ENCODE measurements at places on chromosomes 7 and 10.

DNA sequence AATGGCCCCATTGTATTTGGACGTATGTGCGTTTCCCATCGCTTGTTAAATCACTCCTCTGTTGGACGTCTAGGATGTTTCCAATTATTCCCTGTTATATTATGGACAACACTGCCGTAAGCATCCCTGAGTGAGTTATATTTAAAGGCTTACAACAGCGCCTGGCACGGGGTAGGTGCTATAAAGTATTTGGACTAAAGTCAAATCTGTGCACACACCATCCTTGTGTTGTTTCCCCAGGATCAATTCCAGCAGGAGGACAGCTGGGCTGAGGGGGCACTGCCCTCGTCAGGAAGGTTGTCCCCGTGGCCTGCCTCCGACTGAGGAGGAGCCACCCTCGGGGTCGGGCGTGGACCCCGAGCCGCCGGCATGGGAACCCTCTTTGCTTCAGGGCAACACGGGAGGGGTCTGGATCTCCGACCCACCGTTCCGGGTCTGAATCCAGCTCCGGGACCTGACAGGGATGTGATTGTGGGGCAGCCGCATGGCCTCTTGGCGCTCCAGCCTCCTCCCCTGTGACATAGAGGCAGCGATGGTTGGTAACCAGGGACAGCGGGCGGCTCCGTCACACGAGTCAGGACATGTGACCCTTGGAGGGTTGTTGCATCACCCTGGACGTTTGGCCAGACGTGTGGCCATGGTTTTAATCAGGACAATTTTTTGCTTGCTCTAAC, 1.5 kb upstream of the JAKMIP3 start:
- DNase-seq: no peak

- DNase-seq: no peak
Measured at GRCh38 chr10:93629647-93630305, 17.4 kb downstream of the PDE6C start.

DNA sequence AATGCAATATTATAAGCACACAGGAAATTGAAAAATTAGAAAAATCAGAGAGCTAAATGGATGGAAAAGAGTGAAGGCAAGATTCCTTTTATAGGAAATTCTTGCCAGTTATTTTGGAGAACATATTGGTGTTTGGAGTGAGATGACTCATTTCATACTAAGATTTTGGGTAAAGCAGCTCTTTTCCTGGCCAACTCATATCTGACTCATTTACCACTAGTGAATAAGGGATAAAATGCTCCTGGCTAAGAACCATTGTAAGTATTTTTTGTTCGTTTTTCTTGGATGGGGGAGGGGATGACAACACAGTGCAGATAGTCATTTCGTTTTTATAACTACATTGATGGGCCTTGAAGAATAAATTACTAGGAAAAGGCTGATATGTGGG, 139.3 kb downstream of the TWIST1 start:
- DNase-seq: no peak

DNA sequence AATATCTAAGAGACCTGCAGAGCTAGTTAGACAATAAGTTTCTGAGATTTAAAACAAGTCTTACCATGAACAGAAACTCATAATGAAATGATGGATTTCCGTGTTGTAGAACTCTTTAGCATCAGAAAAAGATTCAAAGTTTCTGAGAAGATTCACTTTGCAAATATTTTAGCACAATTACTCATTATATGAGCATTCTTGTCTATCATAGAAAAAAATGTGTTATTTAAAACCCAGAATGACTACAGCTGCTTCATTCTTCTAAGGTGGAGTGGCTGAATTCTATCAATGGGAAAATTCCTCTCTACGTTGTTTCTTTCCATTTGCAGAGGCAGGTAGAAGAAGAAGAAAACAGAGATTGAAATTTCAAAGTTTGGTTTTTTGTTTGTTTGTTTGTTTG, 21.0 kb upstream of the RALA start:
- no peak for DNase-seq

DNA sequence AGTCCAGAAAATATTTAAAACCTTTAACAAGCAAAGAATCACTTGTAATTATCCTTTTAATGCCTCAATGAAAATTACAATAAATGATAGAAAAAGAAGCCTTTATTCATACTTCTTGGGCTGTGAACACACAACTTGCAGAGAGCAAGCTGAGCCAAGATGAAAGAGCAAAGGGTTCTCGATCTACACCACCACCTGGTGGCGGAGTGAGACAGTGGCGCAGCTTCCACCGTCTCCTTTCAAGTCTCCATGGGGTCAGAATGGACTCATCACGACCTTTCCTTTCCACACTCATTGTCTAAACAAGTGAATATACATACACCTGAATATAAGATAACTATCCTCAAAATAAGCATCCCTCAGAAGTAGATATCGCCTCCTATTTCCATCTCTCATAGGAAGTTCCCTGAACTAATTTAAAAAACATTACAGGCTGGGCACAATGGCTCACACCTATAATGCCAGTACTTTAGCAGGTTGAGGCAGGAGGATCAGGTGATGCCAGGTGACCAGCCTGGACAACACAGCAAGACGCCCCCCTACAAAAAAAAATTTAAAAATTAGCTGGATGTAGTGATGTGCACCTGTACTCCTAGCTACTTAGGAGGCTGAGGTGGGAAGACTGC, 40.7 kb downstream of the ATE1 start:
- peak; percentile 22 for DNase-seq

- no peak for DNase-seq
Measured at GRCh38 chr10:43698156-43698555, 49.5 kb upstream of the ZNF32 start.

DNA sequence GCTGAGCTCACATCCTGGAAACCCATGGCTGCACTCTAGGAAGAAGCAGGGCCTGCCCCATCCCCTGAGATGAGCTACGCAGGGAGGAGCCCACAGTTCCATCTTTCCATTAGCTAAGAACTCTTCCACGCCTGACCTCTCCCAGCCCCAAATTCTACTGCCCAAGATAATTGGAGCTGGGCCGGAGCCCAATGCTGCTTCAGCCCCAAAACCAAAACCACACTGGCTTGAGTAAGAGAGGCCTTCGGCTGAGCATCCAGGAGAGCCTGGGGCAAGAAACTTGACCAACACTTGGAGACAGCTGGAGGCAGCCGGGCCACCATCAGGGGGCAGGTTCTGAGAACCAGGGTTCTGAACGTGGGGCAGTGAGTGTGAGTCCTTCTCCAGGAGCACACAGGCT, 116.1 kb upstream of the ZMIZ1 start:
- no peak for DNase-seq

- no peak for DNase-seq
Measured at GRCh38 chr7:102260856-102261255, 25.8 kb upstream of the SH2B2 start.

GRCh38 chr7:158396301-158396905, 191.2 kb downstream of the PTPRN2 start:
- DNase-seq: no peak

DNA sequence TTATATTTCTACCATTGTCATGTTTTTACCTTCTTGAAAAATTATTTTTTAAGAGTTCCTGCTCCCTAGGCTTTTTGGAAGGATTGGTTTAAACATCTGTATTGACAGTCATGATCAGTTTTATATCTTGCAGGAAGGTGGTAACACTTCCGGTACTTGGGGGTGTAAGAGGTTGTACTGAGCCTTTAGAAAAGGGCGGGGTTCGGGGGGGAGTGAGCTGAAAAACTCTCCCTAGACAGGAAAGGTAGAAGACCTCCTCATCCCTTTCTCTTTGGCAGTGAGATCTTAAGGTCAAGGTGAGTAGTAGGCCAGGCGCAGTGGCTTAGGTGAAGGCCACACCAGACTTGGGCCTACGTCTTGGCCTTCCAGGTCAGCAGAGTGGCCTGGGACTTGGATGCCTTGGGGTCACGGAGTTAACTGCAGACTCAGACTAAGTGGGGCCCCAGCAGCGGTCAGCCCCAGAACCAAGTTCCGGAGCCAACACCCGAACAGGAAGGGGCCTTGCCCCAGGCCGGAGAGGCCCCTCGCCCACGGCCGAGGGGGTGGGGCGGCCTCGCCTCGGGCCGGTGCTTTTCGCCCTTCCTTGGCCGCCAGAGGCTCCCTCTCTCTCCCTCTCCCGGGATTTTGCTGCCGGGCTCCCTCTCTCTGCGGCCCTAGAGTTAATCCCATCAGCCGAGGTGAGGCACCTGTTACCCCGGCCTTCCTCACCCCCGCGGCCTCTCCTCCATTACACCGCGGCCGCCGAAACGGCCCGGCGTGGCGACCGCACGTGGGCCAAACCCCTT, at the start of gene PPP1R9A:
TSS of gene PPP1R9A (plus strand) at position 569 of the 785 bp plus-strand sequence. CDS start 2,520 bp downstream, outside the sequence.
- no peak for DNase-seq

- DNase-seq: no peak
Measured at GRCh38 chr7:87475359-87476178, at the start of gene ABCB4. Gene ABCB4, minus strand, starts transcription at chr7:87475680. Its CDS starts 215 bp downstream, at chr7:87475465.

DNA sequence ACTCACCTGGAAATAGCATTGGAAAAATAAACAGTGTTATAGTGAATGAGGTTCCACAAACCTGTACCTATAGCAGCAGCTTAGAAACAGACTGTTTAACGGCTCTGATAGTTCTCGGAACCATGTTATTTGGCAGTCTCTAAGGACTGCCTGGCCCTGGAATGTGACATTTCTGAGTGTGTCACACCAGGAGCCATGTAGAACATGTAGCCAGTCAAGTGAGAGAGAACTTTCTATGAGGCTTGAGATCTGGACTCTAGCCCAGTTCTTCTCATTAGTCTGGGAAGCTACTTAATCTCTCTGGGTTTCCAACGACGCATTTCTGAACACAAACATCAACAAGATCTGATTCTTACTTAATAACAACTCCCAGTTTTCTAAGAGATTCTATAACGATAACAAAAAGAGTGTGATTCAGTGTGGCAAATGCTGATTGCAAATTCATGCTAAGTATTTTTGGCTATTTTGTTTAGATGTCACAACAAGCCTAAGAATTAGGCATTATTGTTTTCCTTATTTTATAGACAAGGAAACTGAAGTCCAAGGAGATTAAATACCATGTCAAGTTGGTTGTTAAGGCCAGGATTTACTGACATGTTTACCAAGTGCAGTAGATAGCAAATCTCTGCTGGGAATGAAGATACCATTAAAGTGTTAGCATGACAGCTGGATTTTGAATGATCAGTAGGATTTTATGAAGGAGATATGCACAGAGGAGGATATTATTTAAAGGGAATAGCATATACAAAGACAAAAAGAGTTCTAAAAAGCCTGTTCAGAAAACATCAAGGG, 47.2 kb downstream of the APBB1IP start:
- no peak for DNase-seq

GRCh38 chr10:35503578-35503977, 101.6 kb upstream of the GJD4 start:
- DNase-seq: no peak

DNA sequence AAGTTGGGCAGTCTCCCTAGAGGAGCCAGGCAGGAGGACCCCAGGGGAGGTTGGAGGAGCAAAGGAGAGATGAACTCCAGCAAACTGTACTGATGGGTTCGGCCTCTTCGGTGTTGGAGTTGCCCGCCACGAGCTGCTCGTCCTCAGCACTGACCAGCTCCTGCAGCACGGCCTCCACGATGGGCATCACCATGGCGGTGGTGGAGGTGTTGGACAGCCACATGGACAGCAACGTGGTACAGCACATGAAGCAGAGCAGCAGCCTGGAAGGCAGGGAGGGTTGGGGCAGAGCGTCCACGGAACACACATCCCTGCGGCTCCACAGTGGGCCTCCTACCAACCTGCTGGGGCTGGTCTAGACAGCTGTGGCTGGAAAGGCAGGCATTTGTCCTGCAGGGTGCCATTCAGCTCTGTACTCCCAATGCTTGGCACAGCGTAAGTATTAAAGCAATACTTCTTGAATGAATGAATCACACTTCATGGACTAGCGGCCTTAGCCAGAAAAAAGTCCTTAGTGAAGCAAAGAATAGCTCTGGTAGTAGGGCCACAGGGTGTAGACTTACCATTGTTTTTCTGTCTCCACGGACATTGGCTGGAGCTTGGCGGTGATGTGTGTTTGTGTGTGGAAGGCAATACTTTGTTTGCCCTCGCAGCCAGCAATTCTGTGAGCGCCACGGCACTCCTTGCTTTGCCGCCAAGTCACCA, 21.8 kb downstream of the SLC13A4 start:
- no peak for DNase-seq

DNA sequence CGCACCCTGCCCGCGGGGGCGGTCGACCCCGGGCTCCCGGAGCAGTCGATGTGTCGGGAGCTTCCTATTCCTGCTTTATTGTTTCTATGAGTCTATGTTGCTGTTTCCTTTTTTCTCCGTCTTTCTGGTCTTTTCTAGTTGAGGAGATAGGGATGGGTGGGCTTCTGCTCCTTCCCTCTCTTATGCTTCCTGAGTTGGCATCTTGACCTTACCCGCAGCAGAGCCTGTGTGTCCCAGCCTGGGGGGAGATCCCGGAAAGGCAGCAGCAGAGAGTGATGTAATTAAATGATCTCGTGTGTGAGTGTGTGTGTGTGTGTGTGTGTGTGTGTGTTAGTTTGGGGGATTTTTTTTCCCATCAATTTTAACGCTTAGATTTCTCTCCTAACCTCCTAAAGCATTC, 486 bp upstream of the SORCS1 start:
- DNase-seq: no peak

DNA sequence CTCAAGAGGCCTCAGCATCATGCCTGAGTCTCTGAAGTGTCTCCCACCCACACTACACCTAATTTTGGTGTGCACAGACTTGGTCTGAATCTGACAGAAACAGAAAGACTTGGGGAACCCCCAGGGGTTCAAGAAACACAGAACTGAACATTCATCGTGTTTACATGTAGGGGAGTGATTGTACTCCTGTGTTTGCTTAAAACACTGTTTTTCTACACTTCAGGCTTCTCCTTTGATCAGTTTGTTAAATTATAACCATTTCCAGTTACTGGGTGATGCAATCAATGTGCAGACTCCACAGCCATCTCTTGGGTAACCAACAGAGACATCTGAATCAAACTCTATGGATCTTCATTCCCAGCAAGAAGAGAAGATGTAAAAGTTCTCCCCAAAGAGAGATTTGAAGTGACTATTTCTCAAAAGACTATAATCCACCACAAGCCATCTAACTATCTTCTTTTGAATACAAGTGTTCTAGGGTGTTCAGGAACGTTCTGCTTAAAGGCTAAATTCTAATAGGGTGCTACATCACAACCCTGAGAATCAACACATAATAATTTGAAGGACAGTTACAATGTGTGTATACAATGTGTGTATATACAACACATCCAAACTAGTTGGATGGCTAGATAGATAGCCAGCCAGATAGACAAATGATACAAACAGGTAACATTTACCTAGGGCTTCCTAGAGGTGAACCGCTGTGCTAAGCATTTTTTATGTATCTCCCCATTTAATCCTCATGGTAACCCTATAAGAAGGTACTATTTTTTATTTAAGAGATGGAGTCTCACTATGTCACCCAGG, 34.2 kb downstream of the DNAJC12 start:
- DNase-seq: no peak

- DNase-seq: no peak
Measured at GRCh38 chr7:55156919-55157763, 138.3 kb downstream of the EGFR start.

GRCh38 chr10:29734962-29735627, 100.3 kb upstream of the SVIL start:
- no peak for DNase-seq

Measured in NCI-H187 (cell line).